AG08395 (cell line): ENCODE measurements at places on chromosomes 3 and 15.

- no peak for DNase-seq
Observed at GRCh38 chr3:37787153-37787867, 74.4 kb upstream of the CTDSPL start.

DNA sequence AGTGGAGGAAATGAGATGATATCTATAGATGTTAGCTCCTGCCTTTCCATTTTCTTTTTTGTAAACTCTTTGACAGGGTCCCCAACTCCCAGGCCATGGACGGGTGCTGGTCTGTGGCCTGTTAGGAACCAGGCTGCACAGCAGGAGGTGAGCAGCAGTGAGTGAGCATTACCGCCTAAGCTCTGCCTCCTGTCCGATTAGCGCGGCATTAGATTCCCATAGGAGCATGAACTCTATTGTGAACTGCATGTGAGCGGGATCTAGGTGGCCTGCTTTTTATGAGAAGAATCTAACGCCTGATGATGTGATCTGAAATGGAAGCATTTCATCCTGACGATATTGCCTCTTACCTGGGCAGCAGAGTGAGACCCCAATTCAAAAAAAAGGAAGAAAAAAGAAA lies 56.8 kb upstream of the CHD2 start:
- no peak for DNase-seq

DNA sequence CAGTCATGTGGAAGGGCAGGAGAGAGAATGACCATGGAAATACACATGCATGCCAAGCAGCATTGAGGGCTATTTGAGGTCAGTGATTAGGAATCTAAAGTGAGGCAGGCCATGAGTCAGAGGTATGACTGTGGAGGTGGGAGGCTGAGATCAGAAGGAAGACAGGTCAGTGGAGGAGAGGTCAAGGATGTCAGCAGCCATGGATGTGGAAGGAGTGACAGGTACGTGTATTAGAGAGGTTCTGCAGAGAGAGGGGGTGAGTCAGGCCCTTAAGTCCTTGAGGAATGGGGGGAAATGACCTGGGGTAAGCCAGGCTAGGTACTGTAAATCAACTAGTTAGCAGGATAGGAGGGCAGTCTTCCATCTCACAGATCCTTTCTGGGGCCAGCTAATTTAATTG lies 166.6 kb downstream of the ANO10 start:
- peak; percentile 72 for DNase-seq

DNA sequence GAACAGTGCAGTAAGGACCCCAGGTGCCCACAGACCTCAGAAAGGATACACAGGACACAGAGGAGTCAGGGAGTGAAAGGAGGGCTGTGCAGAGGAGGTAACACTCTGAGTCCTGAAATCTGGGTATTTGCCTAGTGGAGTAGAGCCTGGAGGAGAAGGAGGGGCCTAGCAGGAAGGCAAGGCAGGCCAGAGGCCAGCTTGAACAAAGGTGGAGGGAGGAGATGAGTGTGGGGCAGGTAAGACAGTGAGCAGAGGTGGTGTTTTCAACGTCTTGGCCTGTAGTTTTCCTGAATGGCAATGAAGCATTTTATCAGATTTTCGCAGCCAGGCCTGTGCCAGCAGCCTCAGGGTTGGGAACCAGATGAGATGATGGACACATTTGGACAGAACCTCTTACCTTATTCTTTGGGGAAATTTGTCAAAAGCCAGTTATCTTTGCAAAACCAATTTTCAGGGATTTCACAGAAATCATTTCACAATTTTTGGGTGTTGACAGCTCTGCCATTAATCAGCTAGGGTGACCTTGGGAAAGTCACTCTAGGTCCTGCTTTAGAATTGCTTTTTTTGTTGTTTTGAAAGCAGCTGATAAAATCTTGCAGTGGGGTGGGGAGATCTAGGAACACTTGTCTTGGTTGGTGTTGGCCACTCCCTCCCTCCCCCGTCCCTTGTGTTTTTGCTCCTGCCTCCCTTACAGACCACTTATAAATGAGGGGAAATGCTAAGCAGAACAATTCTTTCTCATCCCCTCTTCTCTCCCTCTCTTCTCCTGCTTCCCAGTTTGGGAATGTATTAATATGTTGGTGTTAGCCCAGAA lies 38.4 kb downstream of the SPSB4 start:
- no peak for DNase-seq

DNA sequence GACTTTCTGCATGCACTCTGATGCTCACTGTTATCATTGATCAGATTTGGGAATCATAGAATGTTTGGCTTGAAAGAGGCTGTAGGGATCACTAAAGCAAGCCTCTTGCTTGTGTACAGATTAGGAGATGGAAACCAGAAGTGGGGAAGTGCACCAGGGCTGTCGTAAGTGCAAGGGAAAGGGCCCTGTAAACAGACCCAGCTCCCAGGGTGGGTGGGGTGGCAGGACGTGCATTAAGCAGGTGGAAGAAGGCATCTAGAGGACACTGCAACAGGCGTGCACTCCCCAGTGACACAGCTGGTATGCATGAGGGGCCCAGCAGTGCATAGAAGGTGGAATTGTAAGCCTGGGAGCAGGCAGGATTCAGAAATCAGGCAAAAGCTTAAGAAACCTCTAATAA lies 58.0 kb upstream of the SLC7A14 start:
- DNase-seq, result no peak

GRCh38 chr3:12437861-12438260 lies 46.4 kb upstream of the TSEN2 start:
- DNase-seq, result no peak

DNA sequence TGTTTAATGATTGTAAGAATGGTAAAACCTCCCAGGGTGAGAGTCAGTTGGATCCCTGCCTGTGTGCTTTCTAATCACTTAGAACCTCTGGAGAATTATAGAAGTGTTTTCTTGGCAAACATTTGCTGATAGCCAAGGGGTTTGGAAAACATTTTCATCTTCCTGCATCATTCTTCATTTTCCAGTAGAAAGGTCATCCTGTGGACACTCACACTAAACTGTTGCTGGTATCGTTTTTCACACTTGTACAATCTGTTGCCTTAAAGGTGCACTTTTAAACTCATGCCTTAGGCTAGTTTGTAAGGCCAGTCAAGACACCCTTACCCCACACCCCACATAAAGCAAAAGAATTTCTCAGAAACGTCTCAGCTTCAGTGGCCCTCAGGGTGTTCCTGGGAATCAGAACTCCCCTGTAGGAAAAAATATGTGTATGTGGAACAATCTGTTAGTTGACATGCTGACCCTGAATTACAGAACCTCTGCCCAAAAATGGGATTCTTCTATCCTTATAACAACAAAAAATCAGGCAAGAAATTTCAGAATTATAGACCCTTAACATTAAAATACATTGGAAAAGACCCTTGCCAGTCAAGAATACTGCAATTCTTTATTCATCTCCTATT lies 5.8 kb upstream of the PLD1 start:
- DNase-seq, result no peak

- DNase-seq, result no peak
Observed at GRCh38 chr15:38207621-38208020, 45.0 kb upstream of the SPRED1 start.

DNA sequence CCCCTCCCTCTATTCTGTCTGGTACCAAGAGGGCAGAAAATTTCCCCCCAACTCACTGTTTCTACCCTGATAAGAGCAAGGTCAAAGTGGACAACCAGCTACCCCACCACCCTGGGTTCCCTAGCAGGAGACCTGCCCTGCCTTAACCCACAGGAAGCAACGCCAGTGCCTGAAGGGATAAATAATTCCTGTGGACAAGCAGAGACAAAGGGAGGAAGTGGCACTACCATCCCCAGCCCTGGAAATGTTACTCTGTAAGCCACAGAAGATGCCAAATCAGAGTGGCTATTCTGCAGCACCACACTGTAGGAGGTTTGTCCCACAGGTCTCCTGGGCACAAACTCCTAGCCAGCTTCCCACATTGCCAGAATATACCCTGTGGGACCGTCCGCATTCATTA lies 80.1 kb downstream of the DNAH12 start:
- DNase-seq, result no peak

GRCh38 chr3:58698246-58698645 lies 31.7 kb upstream of the FAM3D start:
- DNase-seq, result no peak

DNA sequence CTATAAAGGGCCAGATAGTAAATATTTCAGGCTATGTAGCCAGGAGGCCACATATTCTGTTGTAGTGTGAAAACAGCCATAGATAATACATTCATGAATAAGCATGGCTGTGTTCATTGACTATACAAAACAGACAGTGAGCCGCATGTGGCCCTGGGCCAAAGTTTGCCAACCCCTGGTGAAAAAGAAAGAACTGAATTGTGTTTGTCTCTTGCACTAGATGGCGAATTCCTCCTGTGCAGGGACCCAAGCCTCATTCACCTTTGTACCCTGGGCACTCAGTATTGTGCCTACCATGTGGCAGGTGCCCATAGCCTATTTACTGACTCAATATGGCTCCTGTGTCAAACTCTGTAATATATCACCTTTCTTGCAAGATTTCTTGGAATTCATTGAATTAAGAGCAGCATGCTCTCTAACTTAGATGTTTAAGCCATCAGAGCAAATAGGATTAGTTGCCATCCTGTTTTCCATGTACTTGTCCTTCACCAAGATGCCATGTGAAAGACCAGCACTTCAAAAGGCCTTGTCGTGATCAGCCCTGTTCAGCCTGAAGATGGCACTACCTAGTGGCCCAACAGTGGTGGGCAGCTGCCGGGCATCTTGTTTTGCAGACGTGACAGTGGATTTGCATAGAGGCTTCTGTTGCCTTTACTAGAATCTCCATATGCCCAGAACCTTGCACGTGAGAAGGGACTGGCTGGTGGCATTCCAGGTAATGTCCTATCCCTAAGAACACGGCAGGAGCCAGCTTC lies 50.9 kb upstream of the CMTM7 start:
- DNase-seq, result no peak

DNA sequence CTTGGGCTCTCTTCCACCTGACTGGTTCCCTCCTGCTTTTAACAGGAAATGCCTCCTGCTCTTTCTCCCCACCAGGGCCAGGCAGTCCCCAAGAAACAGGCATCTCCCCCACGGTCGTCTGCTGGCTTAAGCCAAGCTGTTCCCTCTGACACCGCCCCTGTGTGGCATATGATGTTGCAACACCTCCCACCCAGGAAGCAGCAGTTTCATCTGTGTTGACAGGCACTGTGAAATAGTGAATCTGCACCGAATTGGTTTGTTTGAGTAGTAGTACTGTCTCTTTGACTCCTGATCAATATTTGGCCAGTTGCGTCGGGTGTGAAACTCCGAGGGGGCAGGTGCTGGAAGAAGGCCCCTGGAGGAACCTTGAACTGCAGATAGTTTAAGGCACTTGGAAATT lies 188.8 kb downstream of the FEZF2 start:
- no peak for DNase-seq

DNA sequence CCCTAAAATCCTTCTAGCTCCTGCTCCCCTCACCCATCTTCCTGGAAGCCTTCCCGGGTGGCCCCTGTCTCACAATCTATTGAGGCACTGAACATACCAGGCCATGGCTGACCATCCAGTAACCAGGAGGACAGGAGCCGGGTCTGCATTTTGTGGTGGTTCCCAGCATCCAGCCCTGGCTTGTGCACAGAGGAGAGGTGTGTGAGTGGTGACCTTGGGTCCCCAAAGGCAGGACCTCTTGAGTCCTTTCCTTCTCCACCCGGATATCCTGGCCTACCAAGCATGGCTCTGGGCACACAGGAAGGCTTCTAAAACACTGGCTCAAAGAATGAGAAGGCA lies 7.8 kb downstream of the CSK start:
- DNase-seq, result no peak

- DNase-seq, result no peak
Observed at GRCh38 chr15:66966256-66966655, 99.1 kb upstream of the SMAD3 start.

GRCh38 chr15:66651913-66652642 lies 50.0 kb upstream of the SMAD6 start:
- no peak for DNase-seq

- no peak for DNase-seq
Observed at GRCh38 chr3:18900994-18901393, 247.3 kb upstream of the KCNH8 start.

DNA sequence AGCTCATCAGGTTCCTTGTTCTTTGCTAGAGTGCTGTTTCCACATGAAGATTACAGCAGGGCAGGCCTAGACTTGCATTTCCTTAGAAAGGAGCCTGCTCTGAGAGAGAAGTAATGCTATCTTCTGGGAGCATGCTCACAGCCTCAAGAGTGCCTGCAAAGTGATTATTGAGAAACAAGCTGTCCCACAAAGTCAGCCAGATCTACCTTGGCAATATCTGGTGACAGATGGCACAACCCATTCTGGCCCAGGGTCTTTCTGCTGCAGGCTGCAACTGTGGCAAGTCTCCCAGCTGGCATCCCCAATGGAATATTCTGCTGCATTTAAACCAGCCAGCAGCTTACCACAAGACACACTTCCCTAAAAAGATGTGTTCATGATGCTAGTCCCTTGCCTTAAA lies 29.3 kb downstream of the MTMR10 start:
- no peak for DNase-seq

DNA sequence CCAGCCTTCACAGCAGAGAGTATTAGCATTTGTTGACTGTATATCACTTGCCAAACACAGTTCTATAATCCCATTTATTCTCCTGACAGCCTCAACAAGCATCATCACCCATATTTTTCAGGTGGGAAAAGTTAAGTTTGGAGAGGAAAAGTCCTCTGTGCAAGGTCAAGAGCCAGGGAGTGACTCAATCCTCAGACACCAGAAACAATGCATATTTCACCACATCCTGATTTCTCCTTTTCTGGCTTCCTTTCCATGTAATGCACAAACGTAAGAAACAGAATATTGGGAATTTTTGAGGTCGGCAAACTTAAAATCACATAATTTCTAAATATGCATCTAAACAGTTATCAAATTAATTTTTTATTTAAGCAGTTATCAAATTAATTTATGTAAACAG lies 116.0 kb upstream of the GADL1 start:
- peak; percentile 63 for DNase-seq

GRCh38 chr3:149547413-149547812 lies 72.9 kb downstream of the TM4SF4 start:
- peak; percentile 60 for DNase-seq

GRCh38 chr3:156705761-156706616 lies 31.6 kb downstream of the TIPARP start:
- no peak for DNase-seq

- no peak for DNase-seq
Observed at GRCh38 chr15:91152896-91153581, 53.0 kb downstream of the SV2B start.

- no peak for DNase-seq
Observed at GRCh38 chr15:70859322-70859908, 5.5 kb upstream of the LARP6 start.

DNA sequence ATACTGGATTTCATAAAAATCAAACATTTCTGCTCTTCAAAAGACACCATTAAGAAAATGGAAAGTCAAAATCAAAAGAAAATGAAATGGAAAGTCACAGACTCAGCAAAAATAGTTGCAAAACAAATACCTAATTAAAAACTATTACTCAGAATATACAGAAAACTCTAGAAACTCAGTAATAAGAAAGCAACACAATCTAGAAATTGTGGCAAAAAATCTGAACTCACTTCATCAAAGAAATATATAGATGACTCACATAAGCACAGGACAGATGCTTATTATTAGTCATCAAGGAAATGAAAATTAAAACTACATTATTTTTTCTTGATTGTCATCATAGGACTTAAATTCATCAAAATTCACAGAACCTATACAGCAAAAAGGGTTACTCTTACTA lies 430.0 kb downstream of the SHQ1 start:
- no peak for DNase-seq

- peak; percentile 11 for DNase-seq
Observed at GRCh38 chr15:41727143-41727542, 47.1 kb upstream of the MAPKBP1 start.
